ENCODE measurements at places on chromosomes 7 and 10.

- DNase-seq = no peak
Measured at GRCh38 chr10:63205421-63205820, 72.3 kb downstream of the NRBF2 start.

DNA sequence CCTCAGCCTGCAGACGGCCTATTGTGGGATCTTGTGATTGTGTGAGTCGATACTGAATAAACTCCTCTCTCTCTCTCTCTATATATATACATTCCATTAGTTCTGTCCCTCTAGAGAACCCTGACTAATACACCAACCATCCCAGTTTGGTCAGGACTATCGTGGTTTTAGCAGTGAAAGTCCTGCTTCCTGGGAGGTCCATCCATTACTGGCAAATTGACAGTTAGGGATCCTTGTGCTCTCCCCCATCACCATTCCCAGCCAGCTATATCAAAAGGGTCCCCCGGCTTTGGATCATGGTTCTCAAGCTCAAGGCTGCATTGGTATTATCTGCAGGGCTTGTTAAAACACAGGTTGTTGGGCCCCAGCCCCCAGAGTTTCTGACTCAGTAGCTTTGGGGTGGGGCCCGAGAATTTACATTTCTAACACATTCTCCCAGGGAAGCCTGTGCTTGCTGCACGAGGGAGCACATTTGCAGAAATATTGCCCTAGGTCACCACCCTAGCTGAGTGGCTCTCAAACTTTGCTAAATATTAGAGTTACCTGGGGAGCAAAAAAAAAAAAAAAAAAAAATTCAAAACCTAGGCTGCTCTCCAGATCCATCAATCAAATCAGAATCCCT is 899.1 kb upstream of the AUTS2 start:
- no peak for DNase-seq

GRCh38 chr7:137953665-137954470 is 48.0 kb downstream of the CREB3L2 start:
- DNase-seq = no peak

DNA sequence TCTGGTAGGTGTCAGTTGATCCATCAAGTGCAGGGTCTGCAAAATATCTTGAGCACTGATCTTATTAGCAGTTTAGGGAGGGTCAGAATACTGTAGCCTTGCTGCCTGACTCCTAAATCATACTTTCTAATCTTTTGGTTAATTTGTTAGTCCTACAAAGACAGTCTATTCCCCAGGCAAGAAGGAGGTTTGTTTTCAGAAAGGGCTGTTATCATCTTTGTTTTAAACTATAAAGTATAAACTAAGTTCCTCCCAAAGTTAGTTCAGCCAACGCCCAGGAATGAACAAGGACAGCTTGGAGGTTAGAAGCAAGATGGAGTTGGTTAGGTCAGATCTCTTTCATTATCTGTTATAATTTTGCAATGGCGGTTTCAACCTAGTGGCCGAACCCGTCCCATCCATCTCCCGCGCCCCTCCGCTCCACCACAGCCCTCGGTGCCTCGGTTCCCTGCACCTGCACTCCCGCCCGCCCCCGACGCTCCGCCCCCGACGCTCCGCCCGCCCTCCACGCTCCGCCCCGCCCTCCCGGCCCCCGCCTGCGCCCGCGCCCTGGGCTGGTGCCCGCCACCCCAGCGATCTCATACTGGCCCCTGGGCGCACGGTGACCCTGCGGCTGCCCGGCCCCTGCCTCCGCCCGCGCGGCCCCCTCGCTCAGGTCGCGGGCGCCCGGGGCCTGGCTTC is at the start of gene ADCK2:
ADCK2 (plus strand) TSS at position 564 of the 681 bp plus-strand sequence. CDS start 386 bp downstream, outside the sequence.
- no peak for DNase-seq

- no peak for DNase-seq
Measured at GRCh38 chr7:80095545-80095944, 39.1 kb upstream of the GNAI1 start.

DNA sequence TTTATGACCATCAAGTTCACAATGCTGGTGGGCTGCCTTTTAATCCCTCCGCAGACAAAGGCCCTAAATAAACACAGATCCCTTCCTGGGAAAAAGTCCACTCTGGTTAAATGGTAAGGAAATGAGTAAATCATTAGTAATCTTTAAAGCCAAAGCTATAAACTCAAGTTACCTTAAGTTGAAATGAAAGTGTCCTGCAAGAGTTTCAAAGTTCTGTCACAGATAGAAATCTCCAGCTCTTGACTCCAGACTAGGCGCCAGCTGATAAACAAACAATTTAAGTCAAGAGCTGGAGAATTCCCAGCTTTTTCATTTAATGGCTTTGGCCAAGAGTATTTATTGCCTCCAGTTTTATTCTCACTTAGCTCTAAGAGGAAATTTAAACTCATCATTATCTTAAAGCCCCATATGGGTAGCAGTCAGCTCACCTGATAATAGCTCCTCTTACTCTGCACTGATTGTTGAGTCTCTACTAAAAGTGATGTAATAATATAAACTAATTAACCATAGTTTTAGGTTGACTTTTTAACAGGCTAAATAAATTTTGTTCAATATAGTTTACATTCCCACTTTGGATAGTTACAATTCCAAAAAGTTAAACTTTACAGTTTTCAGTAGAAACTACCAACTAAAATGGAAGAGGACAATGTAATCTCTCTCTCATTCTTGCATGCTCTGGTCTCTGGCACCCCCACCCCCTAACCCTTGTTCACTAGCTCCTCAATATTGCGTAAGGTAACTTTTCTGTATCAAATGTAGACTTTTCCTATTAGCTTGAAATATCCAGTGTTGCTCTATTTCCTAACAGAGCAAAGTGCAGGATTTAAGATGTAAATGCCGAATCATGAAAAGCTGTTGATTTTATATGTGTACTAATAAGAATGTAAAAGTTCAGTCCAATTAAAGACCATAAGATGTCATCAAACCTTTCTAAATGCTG is 56.1 kb downstream of the HIBADH start:
- peak; percentile 51 for DNase-seq

GRCh38 chr10:106185951-106186350 is 978.6 kb downstream of the SORCS1 start:
- peak; percentile 9 for DNase-seq

DNA sequence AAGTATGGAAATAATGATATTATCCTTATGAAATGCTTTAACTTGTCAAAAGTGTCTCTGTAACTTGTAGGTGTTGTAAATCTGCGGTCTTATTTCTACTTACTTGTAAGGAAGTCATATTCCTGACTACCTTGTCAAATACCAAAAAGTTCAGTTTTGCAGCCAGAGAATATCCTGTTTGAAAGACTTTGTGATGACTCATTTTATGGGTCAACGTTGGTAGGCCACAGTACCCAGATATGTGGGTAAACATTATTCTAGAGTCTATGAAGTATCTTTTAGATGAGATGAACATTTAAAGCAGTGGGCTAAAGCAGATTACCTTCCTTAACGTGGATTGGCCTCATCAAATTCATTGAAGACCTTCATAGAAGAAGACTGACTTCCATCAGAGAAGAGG is 195.3 kb downstream of the PPP1R9A start:
- no peak for DNase-seq

- DNase-seq = no peak
Measured at GRCh38 chr7:112481121-112481736, 438 bp downstream of the LSMEM1 start.

DNA sequence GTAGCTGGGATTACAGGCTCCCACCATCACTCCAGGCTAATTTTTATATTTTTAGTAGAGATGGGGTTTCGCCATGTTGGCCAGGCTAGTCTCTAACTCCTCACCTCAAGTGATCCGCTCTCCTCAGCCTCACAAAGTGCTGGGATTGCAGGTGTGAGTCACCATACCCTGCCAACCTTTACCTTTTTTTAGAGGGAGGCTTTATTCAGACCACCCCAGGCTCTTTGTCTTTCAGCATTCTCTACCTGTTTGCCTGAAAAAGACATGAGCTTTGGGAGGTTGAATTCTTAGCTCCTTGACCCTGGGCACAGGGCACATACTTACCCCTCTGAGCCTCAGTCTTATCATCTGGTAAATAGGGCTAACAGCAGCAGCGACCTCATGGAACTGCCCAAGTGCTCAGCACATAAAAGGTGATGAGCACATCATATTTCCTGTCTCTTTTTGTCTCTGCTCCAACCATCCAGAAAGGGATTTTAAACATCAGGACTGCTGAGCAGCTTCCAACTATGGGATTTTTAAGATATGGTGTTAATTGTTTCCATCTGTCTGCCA is 17.0 kb downstream of the FRMPD2 start:
- no peak for DNase-seq

GRCh38 chr10:101780187-101780817 is 2.9 kb downstream of the NPM3 start:
- DNase-seq = no peak

GRCh38 chr7:7719236-7719635 is 829 bp upstream of the RPA3 start:
- peak; percentile 77 for DNase-seq

- no peak for DNase-seq
Measured at GRCh38 chr10:72049969-72050781, 38.2 kb downstream of the SPOCK2 start.

DNA sequence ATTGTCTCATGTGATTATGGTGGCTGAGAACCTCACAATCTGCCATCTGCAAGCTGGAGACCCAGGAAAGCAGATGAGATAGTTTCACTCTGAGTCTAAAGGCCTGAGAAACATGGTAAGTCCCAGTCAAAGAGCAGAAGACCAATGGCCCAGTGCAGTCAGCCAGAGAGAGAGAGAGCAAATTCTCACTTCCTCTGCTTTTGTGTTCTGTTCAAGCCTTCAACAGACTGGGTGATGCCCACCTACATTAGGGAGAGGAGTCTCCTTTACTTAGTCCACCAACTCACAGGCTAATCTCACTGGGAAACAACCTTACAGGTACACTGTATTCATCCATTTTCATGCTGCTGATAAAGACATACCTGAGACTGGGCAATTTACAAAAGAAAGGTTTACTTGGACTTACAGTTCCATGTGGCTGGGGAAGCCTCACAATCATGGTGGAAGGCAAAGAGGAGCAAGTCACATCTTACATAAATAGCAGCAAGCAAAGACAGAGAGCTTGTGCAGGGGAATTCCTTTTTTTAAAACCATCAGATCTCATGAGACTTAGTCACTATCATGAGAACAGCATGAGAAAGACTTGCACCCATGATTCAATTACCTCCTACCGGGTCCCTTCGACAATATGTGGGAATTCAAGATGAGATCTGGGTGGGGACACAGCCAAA is 4.7 kb upstream of the FRMPD2 start:
- DNase-seq = no peak

GRCh38 chr10:43229208-43230061 is 37.4 kb downstream of the RASGEF1A start:
- DNase-seq = no peak

GRCh38 chr7:102992938-102993717 is 80.3 kb downstream of the LRRC17 start:
- peak; percentile 53 for DNase-seq

- DNase-seq = no peak
Measured at GRCh38 chr7:82204694-82205093, 238.9 kb downstream of the CACNA2D1 start.

GRCh38 chr7:29885626-29886025 is 79.3 kb downstream of the WIPF3 start:
- no peak for DNase-seq

- DNase-seq = no peak
Measured at GRCh38 chr10:126686268-126686667, 15.8 kb upstream of the C10orf90 start.

DNA sequence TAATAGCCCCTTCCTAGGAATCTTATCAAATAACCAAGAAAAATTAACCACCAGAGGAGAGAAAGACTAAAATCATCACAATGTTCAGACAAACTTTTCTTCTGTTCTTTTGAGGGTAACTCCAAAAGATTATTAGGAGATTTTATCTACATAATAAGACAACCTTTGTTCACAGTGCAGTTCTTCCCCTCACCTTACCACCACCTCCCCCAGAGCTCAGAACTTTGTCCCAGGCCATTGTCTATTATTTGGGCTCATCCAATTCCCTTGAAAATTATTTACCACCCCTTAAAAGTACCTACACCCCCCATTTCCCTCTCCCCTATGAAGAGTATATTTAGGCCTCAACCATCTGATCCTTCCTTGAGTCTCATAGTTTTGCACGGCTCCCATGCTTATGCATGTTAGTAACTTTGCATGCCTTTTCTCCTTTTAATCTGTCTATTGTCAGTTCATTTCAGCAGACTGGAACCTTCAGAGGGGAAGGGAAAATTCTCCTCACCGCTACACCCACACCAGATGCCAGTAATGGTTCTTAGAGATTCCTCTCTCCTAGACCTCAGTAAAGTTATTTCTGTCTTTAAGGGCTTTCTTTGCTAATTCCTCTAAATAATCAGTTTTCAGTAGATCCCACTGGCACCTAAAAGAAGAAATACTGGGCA is 234.9 kb downstream of the SKIDA1 start:
- DNase-seq = no peak

DNA sequence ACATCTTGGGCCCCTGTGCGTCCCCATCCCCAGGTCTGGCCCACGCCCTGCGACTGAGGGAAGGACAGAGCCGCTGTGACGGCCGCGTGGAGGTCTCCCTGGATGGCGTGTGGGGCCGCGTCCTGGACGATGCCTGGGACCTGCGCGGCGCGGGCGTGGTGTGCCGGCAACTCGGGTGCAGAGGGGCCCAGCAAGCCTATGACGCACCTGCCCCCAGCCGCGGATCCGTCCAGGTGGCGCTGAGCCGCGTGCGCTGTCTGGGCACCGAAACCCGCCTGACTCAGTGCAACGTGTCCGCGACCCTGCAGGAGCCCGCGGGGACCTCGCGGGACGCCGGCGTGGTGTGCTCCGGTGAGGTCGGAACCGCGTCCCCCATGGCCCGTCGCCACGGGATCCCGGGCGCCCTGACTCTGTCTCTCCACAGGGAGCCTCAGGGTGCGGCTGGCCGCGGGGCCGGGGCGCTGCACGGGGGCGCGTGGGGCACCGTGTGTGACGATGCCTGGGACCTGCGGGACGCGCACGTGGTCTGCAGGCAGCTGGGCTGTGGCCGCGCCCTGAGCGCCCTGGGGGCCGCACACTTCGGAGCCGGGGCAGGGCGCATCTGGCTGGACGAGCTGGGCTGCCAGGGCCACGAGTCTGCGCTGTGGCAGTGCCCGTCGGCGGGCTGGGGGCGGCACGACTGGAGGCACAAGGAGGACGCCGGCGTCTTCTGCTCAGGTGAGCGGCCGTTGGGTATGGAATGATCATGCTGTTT is 5.9 kb downstream of the SCART1 start:
- no peak for DNase-seq

- no peak for DNase-seq
Measured at GRCh38 chr10:109974504-109975191, 33.1 kb upstream of the ADD3 start.

- DNase-seq = no peak
Measured at GRCh38 chr7:107882766-107883165, 8.2 kb upstream of the DLD start.

DNA sequence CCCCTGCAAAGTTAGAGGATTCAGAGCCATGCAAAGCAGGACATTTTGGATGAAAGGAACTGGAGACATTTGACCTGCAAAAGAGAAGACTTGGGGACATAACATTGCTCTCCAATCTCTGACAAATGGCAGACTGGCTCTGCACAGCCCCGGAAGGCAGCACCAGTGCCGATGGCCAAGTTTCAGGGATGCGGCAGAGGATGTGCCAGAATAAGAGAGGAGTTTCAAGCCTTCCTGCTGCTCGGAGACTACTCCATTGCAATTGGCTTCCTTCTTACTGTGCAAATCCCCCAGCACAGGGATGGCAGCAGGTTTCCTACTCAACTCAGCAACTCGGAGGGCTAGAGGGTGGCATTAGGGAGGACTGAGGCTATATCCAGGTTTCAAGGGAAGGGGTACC is 268.8 kb upstream of the ZMIZ1 start:
- DNase-seq = no peak

- DNase-seq = peak; percentile 72
Measured at GRCh38 chr7:86913709-86914108, 145.7 kb downstream of the ELAPOR2 start.

GRCh38 chr10:49089557-49090188 is 25.6 kb downstream of the VSTM4 start:
- DNase-seq = no peak

GRCh38 chr7:149568218-149568617 is 70.6 kb upstream of the ZNF746 start:
- DNase-seq = no peak
